AG09319 (cell line): ENCODE measurements at places on chromosomes 5 and 9.

DNA sequence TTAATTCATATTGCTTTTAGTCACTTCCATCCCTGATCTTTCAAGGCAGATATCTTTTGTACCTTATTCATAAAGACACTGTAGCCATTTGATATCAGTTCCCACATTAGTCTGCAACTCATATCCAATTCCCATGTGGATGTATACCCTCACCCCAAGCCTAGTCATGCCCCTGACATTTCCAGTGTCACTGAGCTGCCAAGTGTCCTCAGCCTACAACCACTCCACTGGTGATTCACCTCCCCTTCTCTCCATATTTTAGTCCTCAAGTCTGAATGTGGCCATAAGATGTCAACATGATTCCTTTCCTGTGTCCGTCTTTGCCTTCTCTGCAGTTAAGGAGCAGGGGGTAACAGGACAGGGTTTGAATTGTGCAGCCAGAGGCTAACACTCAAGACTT is 346.9 kb downstream of the RAB3C start:
- DNase-seq = no peak

- DNase-seq = no peak
These were observed 96.6 kb downstream of the GALNT10 start for GRCh38 chr5:154287136-154287535.

DNA sequence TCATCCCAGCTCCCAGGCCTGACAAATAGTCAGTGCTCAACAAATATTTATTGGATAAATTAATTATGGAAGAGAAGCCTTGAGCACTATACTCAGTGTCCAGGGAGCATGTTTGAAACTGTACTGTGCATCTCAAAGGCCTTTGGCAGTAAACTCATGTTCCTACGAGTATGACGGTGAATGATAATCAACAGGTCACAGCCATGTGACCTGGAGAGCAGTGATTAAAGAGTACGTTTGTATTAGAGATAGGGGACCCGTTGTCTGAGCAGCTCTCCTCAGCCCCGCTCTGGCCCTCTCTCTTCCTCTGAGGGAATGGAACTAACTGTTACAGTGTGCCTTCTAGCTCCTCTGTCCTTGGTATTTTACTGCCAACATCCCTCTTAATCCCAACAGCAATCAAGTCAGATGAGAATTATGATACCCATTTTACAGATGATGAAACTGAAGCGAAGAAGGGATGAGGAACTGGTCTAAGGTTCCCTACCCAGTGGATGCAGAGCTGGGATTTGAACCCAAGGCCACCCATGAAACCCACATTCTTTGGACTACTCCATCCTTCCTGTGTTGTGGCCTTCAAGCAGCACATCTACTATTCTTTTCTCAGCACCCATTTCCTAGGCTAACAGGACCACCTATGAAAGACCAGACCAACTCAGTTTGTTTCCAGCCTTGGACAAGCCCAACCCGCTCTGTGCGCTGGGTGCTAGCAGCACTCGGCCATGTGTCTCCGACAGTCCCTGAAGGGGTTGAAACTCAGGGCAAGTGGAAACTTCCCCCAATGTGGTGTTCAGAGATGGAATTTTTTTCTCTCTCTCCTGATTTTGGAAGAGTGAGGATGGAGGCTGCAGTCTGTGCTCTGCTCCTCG is 34.9 kb downstream of the SPRY4 start:
- no peak for DNase-seq

- no peak for DNase-seq
These were observed 22.1 kb downstream of the ANXA1 start for GRCh38 chr9:73173557-73174329.

DNA sequence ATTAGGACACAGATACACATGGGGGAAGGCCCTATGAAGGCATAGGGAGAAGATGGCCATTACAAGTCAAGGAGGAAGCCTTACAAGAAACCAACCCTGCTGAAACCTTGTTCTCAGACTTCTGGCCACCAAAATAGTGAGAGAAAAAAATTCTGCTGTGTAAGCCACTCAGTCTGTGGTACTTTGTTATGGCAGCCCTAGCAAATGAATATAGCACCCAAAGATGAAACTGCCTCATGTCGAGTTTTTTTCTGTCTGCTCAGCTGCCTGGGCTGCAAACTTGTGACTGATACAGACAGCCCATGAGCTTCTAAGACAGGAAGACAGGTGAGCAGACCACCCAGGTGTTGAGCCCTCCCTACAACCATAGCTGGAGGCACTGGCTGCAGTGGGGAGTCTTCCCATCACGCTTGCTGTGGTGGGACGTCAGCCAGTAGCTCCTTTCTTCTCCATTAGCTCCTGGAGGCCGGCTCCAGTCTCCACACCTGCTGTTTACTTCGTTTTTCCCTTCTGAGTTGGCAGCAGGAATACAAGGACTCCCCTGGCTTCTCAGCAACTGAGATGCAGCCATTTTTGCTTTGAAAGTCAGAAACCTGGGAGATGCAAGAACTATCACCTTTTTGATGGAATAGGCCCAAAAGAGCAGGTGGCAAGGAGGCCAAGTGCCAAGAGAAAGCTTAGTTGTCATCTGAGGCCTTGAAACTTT is 164.9 kb downstream of the SEMA6A start:
- no peak for DNase-seq

- no peak for DNase-seq
These were observed 682 bp downstream of the DHX29 start for GRCh38 chr5:55306641-55307382.
